GM23338 (cell line): ENCODE measurements at places on chromosomes 5 and 9. TPM values are rescaled to one million over a fixed set of nuclear protein-coding genes. Genes with fewer than 3 reads are reported as not detected.

Gene SELENOP
- total RNA-seq: 11.0 and 12.7 TPM in 2 replicates

Gene DAB2
- 2.6 and 8.4 TPM in 2 replicates for total RNA-seq

Gene SV2C
- total RNA-seq: 0.07 and 0.12 TPM in 2 replicates

Gene AQP7
- not detected in 2 replicates for total RNA-seq

Gene SPINK1
- not detected in 2 replicates for total RNA-seq

Gene GFI1B
- total RNA-seq: 0.38 and 1.0 TPM in 2 replicates
